ENCODE measurements at places on chromosomes 5 and 9.

DNA sequence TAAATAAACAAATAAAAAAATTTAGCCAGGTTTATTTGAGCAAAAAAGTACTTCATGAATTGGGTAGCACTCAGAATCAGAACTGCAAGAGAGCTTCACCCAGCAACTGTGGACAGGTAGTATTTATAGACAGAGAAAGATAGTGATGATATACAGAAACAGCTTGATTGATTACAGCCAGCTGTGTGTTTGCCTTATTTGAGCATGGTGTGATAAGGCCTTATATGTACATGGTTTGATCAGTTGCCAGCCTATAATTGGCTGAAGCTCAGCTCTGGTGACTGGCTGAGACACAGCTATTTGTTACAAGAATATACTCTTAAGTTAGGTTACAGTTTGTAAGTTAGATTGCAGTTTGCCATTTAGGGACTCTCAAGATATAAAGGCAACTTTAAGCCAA, 34.3 kb upstream of the ARL15 start:
- DNase-seq: no peak

DNA sequence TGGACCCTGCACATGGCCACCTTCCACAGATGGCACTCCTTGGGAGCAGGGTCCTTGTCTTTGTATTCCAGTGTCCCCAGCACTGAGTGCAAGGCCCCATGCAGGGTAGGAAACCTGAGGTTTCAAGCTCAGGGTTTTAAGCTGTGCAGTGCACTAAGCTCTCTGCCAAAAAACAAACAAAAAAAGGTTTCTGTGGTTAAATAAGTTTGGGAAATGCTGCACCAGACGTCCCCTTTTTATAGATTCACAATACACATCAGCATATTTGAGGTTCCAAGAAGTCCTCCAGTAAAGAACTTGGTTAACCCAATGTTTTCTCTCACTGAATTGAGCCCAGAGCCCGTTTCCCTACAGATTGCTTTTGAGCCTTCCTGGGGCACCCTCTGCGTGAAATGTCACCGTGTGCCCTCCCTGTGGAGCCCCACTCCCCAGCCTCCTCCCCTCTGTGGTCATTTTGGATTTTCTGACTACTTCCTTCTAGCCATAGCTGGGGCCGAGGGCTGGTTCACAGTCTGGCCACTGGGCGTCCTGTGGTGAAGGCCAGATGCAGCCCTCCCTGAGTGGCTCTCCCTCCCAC, 17.1 kb downstream of the DELE1 start:
- no peak for DNase-seq

DNA sequence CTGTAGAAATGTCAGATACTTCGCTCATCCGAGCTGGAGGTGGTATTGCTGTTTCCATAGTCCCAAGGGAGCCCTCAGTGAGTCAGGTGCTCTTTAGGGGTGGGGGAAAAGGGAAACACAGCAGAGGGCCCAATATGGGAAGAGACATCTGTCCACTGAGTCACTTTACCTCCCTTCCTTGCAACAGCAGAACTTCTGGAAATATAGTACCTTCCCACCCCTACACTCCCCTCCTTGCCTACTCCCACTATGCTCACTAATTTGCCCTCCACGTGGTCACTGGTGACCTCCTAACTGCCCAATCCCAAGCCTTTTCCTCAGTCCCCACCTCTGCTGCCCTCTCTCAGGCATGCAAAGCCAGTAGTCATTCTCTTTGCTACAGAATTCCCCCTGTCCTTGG, 1.9 kb downstream of the HK3 start:
- DNase-seq: no peak

DNA sequence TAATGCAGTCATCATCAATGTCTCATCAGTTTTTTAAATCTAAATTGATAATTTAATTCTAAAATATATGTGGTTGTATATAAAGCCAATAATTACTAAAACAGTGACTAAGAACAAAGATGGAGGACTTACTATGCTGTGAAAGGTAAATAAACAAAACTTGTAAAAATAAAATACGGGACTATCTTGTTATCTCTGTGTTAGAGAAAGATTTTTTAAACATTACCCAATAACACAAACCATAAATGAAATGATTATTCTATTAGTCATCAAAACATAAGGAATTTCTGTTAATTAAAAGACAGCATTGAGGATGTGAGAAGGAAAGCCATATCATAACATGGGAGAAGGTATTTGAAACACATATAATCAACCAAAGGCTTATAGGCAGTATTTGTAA, 226.2 kb upstream of the SMC2 start:
- DNase-seq: no peak

DNA sequence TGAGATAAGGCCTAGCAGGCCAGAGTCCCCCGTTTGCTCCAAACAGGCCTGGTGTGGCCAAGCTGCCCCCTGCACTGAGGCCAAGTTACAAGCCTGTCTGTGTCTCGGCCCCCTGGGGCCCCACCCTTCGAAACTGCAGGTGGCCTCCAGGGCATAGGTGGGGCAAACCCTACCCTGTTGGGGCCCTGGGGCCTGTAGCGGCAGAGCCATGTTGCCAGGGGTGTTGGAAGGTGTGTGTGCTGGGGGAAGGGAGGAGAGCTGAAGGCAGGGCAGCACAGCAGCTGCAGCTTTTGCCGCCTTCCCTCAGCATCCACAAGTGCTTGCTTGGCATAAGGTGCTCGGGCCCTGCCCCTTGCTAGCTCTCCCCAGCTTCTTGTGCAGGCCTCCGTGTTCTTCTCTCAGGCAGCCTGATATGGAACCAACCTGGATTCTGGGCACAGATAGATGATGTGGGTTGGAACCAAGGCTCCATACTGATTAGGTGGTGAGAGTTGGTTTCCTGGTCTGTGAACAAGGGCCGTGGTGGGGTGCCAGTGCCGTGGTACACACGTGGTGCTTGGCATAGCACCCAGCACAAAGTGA, 12.7 kb downstream of the IRF1 start:
- DNase-seq: no peak

DNA sequence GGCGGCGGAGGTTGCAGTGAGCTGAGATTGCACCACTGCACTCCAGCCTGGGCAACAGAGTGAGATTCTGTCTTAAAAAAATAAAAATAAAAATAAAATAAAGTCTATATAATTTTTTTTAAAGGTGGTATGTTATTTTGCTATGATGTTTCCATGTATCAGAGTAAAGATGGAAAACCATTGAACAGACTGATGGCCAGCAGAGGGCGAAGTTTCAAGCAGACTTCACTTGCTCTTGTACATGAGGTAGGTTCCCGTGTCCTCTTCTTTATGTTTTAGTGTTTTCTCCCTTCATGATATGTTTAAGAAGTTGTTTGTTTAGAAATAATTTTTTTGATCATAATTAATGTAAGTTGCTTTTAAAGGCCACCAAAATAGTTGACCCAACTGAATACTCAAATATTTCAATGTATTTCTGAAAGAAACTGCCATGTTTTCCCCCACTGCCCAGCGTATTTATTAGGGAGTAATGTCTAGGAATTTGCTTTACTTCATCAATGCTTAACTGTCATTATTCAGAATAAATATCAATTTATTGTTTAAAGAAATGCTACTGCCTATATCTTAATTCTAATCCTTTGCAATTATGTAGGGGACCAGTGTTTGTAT, 146.4 kb downstream of the HACD4 start:
- peak; percentile 46 for DNase-seq

GRCh38 chr5:171336521-171337209, 27.6 kb downstream of the TLX3 start:
- no peak for DNase-seq

DNA sequence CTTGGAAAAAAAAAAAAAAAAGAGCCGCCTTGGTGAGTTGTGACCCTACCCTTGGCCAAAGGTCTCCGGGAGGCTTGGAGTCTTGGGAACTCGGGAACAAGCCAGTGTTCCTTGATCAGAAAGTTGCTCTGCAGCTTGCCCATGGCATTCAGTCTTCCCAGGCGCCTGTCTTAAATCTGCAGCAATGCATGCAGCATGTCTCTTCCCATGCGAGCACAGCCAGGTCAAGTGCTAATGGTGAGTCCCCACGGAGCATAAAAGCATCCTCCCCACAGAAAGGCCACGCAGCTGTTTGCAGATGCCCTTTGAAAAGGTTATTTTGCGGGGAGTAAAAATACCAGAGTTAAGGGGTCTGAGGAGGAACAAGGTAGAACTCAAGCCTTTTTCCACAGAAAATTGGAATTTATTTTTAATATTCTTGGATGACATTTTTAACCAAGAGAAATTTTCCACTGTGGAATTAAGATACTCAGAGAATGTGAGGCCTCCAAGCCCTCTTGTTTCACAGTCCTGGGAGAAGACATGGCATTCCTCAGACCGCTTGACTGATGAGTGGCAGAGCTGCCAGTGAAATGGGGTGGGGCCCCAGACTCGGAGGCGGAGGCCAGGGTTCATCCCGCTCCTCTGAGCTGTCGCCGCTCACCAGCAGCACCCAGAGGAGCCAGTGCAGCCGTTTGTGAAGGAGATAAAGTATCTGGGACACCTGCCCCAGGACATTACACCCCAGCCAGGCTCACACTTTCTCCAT, 81.6 kb downstream of the CYFIP2 start:
- DNase-seq: no peak

DNA sequence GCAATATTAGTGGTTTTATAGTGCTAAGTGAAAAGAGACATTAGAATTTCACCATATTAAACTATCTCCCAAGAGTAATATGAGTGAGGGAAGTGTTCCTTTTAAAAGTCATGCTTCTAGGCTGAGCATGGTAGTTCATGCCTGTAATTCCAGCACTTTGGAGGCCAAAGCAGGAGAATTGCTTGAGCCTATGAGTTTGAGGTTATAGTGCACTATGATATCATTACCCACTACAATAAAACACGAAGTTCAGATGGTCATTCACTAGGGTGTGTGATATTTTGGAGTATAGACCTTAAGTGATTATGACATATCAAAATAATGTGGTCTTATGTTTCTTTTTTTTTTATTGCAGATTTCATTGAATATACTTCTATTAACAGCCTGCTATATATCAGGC, 6.7 kb downstream of the KIF2A start:
- no peak for DNase-seq

DNA sequence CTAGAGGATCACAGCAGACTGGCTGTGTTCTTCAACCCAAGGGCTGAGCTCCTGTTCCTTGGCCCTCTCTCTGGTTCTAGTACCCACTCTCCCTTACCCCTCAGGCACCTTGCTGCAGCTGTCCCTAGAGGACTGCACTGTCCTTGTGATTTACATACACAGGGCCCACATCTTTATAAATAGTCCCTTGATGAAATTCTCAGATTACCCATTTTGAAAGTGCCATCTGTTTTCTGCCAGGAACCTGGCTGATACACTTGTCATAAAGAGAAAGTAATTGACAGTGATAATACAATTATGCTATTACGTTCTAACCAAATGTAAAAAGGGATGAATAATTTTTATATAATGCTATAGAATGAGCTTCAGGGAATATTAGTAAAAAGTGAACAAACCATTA, 16.5 kb upstream of the SPARC start:
- no peak for DNase-seq

DNA sequence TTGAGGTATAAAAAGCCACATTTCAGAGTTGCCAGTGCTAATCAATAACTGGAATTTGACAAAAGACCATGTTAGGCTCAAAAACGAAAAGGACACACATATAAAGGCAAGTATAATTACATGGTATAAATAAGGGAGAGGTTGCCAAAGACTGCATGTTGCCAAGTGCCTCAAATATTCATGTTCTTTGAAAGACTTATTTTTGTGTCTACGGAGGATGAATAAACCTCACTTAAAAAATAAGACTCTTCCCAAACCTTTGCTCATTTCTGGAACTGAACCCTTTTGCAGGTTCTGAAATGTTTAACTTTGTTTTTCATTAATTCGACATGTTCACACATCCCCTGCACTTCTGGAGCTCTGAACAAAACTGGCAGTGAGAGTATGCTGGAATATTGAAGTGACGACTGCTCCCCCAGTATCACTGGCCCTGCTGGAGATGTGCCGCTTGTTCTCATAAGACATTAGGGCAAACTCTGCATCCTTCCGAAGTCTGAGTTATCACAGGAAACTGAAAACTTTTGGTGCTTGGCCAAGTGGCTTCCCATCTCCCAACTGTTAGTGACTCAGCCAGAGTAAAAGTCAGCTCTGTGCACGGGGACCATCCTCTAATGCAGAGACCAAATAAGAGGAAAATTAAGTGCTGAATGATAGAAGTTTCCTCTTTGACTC, 336.8 kb downstream of the GLIS3 start:
- DNase-seq: no peak

DNA sequence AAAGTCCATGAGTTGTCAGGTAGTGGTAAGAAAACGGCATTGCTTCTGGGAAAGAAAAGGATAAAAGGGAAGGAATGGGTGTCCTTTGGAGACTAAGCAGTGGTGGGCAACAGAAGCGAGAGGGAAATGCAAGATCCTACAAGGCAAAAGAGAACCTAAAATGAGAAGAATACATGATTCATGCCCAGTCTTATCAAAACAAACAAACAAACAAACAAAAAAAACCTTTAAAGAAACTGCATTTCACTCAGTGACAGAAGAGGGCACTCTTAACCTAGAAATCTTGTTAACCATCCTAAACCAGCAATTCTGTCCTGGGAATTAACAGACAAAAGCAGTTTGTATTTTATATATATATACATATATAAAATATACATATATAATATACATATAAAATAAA, 88.5 kb downstream of the SUSD1 start:
- DNase-seq: no peak

Measured in T follicular helper cell (primary cell).